ENCODE measurements at places on chromosomes 5 and 9.

- DNase-seq = no peak
Observed at GRCh38 chr9:2418619-2419018, 203.0 kb upstream of the VLDLR start.

GRCh38 chr9:97319395-97319794, 11.9 kb downstream of the CCDC180 start:
- DNase-seq = no peak

GRCh38 chr9:20558566-20559016, 63.7 kb downstream of the MLLT3 start:
- DNase-seq = no peak

GRCh38 chr9:23812673-23813072, 13.4 kb downstream of the ELAVL2 start:
- no peak for DNase-seq

GRCh38 chr5:160458806-160459800, 37.4 kb downstream of the PTTG1 start:
- DNase-seq = no peak

DNA sequence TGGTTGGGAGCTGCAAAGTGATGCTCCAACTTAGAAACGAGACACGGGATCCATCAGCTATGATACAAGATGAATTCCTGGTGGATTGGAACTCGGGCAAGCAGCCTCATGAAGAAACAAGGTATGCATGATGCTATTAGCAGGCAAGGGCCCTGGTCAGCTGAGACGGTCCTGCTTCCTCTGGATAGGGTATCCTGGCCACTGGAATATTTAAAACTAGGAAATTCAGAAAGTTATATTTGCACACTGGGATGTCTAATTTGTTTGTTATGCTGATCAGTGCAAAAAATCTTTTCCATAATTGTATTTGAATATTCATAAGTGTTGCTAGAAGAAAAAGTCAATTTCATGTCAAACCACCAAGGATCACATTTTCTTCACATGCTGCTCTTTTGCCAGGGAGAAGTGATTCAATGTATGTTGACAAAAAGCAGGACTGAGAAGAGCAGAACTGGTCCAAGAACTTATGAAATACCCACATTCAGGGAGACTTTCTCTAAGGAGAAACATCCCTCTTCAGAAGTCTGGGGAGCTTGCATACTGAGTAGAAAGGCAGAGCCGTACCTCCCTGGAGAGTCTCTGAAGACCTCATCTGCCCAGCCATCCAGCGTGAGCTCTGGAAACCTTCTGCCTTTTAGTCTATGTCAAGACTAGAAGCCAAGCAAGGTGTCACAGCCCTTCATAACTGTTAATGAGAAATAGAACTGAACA, 6.7 kb upstream of the NXNL2 start:
- DNase-seq = no peak

- DNase-seq = no peak
Observed at GRCh38 chr5:96609369-96609768, 52.8 kb upstream of the CAST start.

- no peak for DNase-seq
Observed at GRCh38 chr5:20605732-20606525, 617.9 kb upstream of the CDH18 start.

DNA sequence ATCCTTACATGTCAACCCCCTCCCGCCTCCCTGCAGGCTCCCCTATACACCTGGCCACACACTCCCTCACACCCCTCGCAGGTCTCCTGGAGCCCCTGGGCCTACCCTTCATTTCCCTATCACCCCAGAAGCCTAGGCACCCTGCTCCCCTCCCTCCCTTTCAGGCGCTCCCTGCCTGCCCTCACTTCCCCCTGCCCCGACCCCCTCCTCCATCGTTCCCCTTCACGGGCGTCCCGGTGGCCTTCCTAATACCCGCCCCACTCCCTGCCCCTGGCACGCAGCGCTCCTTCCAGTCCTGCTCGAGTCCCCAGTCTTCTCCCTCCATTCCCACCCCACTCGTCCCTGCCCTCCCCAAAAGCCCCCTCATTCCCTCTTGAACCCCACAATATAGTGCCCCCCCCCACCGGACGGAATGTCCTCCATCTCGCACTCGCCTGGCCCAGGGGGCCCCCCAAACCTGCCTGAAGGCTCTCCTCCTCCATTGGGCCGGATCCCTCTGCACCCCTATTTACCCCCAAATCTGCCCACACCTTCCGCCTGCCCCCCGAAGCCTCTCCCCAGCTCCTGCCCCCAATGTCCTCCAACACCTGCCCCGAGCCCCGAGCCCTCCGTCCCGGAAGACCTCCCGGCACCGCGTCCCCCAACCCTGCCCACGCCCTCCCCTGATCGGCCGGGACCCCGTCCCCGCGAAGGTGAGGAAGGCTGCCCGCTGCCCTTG, 746 bp downstream of the STRBP start:
- DNase-seq = no peak

GRCh38 chr5:179802950-179803562, 3.6 kb downstream of the MGAT4B start:
- no peak for DNase-seq

- DNase-seq = no peak
Observed at GRCh38 chr9:33739398-33739797, 56.0 kb upstream of the PRSS3 start.

- DNase-seq = no peak
Observed at GRCh38 chr5:141747152-141748141, 65.4 kb upstream of the ARAP3 start.

GRCh38 chr5:177085985-177086653, 596 bp upstream of the FGFR4 start:
- DNase-seq = no peak

DNA sequence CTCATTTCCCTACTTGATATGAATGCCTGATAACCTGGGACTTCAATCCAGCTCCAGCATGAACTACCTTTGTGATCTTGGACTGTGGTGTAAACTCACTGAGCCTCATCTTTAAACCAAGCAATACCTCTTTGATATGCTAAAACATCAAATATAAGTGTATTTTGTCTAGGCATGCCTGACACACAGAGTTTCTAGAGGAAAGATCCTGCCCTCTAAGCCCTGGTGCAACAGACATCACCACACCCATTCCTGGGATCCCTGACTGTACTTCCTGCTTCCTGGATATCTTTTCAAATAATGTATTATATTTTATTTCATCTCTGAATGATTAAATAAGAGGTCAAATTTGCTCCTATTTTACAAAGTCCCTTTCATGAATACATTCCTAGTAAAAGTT, 55.8 kb downstream of the ANXA2R start:
- DNase-seq = no peak

- no peak for DNase-seq
Observed at GRCh38 chr9:93126825-93127368, 7.2 kb downstream of the NINJ1 start.

DNA sequence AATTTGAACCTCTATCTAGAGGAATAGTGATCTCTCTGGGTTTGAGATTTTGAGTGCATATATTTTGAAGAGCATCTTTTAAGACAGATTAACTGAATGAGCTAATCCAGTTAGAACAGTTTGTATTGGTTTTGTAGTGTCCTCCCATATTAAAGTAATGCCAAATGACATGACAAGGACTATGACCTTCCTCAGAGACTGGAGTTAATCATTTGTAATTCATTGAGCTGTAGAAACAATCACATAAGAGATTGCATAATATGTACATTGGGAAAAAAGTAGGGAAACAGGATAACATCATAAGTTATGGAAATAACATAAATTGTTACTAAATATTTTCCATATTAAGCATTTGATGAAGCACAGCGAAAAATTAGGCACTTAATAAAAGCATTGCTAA, 45.8 kb upstream of the PRDM9 start:
- DNase-seq = no peak

DNA sequence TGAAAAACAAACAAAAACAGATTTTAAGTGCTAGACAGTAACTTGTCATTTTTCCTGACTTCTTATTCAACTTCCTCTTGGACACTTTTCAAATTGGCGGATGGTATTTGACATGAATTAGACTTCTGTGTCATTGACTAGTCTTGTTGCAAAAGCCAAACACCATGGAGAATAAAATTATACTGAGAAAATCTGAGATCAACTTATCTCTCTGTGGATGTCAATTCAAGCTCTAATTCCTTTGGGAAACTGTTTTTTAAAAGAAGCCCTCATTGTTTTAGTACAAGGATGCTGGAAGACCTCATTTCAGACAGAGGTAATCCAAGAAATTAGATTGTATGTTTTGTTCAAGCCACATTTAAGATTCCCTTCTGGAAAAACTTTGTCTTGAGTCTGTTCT, 831.0 kb downstream of the SEMA5A start:
- DNase-seq = no peak

- no peak for DNase-seq
Observed at GRCh38 chr5:135100431-135100830, 66.4 kb upstream of the PITX1 start.

GRCh38 chr5:131198625-131199024, 27.9 kb downstream of the LYRM7 start:
- no peak for DNase-seq

DNA sequence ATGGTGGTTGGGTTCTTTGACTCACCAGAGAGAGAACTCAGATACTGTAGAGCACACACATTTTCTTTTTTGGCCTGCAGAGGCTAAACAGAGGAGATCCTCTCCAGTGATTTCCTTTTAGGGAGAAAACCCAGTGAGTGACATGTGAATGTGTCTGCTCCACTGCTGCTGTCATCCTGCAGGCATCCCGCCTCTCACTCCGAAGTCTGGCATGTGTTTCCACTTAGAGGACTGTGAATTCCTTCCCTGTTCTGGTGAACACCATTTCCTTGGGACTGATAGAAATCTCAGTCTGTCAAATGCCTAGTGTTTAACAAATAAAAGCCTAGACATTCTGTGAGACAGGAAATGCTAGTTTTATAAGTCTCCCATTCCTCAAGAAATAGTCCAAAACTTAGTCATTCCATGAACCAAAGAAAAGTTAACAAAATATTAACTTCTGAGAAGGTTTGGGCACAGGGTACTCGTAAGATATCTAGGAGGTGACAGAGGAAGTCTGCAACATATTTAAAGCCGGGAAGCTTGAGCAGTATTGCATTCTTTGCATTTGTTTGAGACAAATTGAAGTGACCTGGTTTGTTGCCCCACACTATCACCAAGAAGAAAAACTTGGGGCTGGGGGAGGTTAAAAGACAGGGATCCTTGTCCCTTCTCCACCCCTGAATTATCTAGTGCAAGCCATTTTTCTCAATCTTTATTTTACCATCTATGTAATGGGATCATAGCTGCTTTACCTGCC, 74.9 kb upstream of the NIPAL4 start:
- DNase-seq = no peak
